ENCODE measurements at places on chromosomes 4 and X.

DNA sequence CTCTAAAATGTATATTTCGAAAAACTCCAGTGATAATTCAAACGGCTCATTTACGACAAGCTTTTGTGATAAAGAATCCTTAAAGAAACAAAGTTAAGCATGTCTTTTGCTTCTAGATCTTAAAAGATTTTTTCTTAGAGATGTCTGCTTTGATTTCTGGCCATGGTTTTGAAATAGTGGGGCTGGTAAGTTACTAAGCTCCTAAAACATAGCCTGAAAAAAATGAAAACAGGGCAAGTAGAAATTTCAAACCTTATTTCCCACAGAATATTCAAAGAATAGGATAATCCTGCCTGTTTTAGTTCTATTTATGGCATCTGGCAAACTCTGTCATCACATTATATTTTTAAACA is 318.3 kb downstream of the ARHGAP24 start:
- no peak for DNase-seq

DNA sequence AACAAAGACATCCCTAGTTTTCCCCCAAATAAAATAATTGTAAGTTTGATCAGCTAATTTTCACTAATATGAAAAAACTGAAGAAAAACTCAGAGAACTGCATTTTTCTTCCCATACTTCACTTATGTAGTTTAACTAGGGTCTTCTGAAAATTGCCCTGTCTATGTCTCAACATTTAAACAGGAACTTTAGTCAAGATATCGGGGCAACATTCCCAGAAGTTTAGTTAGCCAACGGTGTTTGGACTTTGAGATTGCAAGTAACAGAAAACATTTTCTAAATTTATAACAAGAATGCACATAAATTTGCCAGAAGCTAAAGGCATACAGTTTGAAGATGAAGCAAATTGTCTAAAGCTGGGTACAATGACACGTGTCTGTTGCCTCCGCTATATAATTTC is 201.1 kb downstream of the ARAP2 start:
- DNase-seq: no peak

DNA sequence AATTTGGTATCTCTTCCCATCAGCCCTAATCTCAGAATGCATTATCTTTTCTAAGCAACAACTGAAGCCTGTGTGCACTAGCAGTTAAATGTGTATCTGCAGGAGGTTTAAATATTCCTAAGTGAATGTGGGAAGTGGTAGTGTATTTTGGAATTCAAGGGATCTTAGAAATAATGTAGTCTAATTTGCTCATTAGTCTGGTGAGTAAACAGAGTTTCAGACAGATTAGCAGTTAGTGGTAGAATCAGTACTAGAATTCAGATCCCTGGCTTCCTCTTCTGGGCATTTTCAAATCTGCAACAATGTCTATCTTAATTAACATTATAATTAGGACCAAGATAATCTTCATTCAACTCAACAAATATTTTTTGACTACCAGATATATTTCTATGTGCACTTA is 11.7 kb upstream of the CXCL2 start:
- no peak for DNase-seq

DNA sequence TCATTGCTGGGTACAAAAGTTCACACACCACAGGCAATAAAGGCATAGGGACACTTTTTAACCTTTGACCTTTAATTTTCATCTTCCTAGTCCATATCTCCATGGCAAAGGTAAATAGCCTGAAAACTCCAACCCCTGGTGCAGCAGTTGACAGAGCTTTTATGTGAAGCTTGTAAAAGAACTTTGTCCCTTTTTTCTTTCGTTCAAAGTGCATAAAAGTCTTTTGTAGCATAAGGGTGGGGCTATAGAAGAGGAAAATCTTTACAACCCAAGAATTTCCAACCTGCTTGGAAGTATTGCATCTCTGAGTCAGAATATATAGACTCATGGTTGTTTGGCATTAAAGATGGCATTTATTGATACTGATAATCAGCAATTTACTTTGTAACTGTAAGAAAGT is 20.4 kb downstream of the POF1B start:
- DNase-seq: no peak

- no peak for DNase-seq
These were observed 37.2 kb downstream of the EIF4E start for GRCh38 chr4:98891478-98892337.

GRCh38 chr4:163598489-163598888 is 104.0 kb downstream of the TMA16 start:
- no peak for DNase-seq

DNA sequence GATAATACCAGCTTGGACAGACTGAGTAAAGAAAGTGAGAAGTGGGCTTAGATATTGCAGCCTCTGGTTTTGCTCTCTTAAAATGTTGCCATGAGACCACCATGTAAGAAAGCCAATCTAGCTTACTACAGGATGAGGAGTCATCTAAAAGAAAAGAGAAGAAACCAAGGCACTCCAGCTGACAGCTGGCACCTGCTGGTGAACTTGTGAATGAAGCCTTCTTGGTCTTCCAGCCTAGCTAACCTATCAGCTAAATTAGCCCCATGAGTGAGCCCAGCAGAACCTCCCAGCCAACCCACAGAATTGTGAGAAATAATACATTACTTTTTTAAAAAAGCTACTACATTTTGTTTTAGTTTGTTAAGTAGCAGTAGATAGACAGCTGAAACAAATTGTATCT is 154.5 kb upstream of the QRFPR start:
- no peak for DNase-seq

DNA sequence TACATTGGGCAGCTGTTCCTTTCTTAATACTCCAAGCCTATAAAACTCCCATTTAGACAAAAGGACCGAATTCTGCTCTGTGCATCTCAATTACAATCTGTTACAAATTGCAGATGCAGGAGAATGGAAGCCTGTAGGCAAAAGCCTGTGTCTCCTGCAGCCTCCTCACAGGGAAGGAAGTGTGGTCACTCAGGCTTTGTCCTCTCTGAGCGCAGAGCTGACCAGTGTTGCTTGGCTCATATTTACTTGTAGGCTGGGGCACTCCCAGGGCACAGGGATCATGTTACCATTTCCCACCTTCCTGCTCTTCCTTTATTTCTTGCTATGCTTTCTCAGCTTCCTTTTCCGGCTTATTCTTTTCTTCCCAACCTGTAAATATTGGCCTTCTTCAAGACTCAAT is 15.7 kb downstream of the SUPT20HL2 start:
- no peak for DNase-seq

DNA sequence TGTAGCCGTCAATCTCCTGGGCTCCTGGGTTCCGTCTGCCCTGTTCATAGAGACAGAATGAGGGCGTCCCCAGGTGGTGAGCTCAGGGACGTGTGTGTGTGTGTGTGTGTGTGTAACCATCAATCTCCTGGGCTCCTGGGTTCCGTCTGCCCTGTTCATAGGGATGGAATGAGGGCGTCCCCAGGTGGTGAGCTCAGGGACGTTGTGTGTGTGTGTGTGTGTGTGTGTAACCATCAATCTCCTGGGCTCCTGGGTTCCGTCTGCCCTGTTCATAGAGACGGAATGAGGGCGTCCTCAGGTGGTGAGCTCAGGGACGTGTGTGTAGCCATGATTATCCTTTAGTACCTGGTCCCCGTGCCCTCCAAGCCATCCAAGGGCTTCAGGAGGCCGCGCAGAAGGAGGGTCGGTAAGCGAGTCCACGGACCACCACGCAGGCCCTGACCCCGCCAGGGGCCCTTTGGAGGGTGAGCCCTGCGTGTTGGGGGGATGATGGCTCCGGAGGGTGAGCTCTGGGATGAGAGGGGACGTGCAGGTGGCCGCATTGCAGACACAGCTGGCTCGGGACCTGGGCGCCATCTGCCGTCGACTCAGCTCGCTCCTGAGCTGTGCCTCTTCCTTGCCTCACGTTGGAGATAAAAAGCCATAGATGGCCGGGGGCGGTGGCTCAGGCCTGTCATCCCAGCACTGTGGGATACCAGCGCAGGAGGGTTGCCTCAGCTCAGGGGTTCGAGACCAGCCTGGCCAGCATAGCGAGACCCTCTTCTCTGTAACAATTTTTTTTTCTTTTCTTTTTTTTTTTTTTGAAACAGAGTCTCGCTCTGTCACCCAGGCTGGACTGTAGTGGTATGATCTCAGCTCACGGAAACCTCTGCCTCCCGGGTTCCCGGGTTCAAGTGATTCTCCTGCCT is 5.4 kb upstream of the GTPBP6 start:
- no peak for DNase-seq

DNA sequence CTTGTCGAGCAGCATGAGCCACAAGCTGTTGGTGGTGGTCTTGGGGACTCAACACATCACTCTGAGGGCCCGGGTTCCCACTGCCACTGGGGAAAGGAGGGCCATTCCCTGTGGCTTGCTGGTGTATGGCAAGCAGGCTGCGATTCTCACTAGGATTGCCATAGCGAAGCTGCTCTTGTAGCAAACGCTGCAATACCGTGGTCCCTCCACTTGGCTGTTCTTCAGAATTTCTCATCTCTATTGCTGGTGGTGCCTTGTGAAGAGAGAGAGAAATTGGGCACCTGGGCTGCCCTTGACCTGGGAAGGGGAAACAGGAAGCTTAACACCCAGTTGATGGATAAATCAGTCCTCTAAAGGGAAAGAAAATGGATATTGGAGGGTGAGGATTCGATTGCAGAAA is 17.7 kb downstream of the AMOT start:
- no peak for DNase-seq

- no peak for DNase-seq
These were observed 9.7 kb upstream of the MSANTD1 start for GRCh38 chr4:3239303-3239702.

GRCh38 chr4:170109586-170110284 is 20.0 kb upstream of the AADAT start:
- no peak for DNase-seq

DNA sequence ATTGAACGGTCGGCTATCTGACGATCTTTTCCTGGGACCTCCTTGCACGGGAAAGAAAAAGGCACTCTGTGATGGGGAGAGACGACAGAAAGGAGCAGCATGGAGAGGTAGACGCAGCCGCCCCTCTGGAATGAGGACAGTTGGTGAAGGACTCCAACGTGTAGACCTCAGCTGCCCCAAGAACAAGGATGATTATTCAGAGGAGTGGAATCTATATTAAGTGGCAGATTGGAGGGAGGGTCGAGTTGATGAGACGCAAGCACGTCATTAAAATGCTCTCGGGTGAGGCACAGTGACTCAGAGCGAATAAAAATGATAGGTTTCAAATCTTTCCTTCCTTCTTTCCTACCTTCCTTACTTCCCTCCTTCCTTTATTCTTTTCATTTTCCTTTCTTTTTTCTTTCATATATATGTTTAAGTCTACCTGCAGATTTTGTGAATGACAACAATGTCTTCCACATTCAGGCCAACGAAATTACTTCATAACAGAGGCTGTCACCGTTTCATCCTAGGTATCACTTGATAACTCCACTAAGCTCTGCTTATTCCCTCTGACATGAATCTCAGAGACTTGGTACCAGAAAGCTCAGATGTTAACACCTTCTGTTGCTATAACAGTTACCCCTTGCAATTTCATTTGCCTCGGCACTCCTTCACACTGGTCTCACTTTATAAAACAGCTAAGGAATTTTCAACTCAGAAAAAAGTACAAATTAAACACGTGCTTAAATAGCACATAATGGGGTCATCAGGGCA is 110.0 kb upstream of the PPARGC1A start:
- DNase-seq: no peak

GRCh38 chrX:65596270-65597034 is 61.9 kb upstream of the LAS1L start:
- DNase-seq: peak; percentile 40

DNA sequence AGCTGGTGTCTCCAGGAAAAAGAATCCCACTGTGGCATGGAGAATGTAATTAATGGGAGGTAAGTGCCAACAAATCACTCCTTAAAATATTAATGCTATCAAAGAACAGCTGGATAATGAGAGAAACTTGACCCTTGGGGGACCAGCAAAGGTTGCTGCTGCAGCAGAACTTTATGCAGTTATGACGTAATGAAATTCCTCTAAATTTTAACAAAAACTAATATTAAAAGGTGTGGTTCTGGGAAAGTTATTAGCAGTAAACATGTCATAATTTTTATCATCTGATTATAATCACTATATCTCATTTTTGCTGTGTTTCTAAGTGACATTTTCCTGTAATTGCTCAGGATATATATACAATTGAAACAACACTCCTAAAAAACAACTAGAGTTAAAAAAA is 1.7 kb upstream of the SHISA3 start:
- DNase-seq: no peak

DNA sequence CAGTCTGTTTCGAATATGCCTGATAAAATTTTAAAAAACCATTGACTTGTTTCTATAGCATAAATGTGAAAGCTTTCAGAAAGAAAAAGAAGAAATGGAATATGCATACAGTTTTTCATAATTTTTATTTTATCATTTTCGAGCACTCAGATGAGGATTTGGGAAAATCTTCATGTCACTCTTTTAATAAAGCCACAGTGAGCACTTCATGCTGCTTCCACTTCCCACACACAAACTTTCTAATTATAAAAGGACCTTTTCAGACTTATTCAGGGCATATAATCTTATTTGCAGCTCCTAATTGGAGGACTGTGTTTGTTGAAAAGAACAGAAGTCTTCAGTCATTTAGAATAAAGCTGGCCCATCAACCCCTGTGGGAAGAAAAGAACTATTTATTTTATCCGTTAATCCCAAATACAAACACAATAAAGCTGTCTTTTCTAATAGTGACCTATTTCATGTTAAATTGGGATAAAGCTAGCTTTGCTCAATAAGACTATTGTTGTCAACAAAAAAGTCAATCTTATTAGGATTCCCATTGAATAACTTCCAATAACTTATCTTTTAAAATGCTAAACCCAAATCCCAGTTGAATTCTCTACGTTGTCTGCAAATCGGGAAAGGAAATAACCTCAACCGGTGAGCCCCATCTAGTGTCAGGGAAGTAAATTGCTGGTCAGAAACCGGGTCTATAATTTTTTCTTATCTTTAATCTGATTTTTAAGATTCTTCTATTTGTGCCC is 211.5 kb downstream of the PDGFRA start:
- DNase-seq: no peak

GRCh38 chrX:140088438-140088837 is 123.1 kb upstream of the CXorf66 start:
- no peak for DNase-seq

DNA sequence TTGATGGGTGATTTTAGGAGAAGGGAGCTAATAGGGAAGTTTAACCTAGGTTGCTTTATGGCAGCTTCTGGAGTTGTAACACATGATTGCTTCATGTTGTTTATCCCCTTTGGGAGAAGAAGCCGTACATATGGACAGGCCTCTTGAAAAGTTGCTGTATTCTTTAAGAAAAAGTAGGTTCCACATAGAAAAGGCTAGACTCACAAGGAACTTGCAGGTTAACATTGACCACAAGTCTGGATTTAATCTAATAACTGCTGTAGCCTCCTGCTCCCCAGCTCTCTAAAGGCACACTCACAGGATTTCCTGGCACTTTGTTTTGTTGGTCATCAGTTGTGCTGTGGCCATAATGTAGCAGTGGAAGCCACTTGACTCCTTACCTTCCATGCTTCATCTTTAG is 19.7 kb downstream of the FNIP2 start:
- no peak for DNase-seq

GRCh38 chrX:9301836-9302235 is 163.0 kb upstream of the TBL1X start:
- no peak for DNase-seq

DNA sequence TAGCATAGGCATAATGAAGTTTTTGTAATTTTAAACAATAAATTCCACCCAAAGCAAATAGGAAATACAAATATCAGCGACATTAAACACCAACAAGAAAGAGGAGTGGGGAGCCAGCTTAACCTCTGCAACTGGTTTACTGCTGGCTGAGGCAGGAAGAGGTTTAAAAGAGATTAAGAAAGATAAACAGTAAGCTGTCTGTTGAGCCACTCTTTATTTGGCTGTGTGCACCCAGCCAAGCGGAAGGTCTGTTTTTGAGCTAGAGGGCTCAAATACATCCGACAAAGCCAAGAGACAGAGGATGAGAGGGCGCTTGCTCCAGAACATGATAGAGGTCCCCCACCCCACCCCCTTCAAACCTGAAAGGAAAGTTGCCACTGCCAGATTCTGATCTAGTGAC is 191.4 kb downstream of the MGST2 start:
- DNase-seq: no peak

All from activated T-helper 9 cell treated with anti-CD3 and anti-CD28 coated beads, Interleukin-2, amount 50 U/mL, for 16 hours (primary cell).